ENCODE measurements at places on chromosomes 5 and 9.

GRCh38 chr9:100394032-100394695 is 32.8 kb upstream of the MSANTD3 start:
- no peak for DNase-seq

DNA sequence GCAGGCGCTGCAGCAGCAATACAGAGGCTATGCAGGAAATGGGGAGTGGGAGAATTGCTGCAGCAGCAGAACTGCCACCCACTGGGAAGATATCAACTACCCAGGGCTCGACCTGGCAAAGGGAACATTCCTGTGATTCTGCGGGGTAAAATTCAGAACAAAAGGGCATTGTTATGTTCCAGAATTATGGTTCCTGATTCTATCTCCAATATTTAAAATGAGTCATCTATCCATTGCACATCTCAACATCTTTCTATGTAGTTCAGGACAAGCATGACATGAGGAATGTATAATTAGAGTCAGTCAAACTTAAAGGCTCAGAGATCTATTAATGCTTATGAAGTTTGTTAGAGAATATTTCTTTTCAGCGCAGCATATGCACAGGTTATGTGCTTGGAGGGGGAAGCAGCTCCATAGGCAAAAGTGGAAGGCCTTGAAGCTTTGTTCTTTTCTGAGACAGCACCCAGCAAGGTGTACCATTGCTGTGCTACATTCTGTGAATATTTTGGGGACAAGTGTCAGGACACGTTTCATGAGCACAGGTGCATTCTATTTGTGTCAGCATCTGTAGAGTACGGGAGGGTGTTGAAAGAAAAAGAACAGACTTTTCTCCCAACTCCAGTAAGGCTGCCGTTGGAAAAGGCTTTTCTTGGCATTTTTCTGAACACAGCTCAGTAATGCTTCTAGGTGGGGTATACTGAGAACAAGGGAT is 395.6 kb upstream of the MPDZ start:
- DNase-seq, result no peak

- DNase-seq, result no peak
These were observed 57.9 kb upstream of the ERBIN start for GRCh38 chr5:65868509-65868908.

GRCh38 chr5:119393201-119393691 is 37.4 kb downstream of the TNFAIP8 start:
- no peak for DNase-seq
